Skin of body (tissue), 3 donors: ENCODE measurements at places on chromosomes 1 and 21.

DNA sequence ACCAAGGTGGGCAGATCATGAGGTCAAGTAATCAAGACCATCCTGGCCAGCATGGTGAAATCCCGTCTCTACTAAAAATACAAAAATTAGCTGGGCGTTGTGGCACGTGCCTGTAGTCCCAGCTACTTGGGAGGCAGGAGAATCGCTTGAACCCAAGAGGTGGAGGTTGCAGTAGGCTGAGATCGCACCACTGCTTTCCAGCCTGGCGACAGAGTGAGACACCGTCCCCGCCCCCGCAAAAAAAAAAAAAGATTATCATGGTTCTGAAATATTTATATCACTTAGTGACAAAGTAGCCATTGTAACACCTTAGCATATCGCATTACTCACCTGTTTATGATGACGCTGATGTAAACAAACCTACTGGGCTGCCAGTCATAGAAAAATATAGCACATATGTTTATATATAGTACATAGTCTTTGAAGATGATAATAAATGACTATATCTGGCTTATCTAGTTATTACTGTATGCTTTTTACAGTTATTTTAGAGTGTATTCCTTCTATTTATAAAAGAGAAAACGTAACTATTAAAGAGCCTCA is 160.2 kb downstream of the NCAM2 start:
- no peak for DNase-seq

DNA sequence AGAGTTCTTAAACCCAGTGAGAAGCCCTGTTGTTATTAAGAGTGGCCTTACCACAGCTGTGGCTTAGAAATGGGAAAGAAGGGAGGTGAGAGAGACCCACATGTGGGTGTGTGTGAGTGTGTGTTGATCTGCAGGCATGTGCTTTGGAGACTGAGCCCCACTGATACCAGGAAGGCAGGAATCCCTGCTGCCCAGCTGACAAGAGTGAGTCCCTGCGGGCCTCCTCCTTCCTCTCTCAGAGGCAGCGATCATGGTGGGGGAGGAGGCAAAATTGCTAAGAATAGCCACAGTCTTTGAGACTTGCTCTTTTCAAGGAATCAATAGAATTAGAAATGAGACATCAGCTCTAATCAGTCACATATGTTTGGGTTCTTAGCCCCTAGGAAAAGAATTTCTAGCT is 87.0 kb upstream of the WARS2 start:
- DNase-seq: peak; percentile 68

DNA sequence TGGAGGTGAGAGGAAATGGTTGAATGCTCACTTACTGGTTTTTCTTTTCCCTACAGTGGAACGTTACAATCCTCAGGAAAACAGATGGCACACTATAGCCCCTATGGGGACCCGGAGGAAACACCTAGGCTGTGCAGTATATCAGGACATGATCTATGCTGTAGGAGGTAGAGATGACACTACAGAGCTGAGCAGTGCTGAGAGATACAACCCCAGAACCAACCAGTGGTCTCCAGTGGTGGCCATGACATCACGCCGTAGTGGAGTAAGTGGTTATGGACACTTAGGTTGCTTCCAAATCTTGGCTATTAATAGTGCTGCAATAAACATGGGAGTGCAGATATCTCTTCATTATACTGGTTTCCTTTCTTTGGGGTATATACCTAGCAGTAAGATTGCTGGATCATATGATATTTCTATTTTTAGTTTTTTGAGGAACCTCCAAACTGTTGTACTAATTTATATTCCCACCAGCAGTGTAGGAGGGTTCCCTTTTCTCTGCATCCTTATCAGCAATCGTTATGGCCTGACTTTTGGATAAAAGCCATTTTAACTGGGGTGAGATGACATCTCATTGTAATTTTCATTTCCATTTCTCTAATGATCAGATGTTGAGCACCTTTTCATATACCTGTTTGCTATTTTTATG is 48.8 kb upstream of the DARS2 start:
- DNase-seq: no peak

GRCh38 chr1:175354080-175354479 is 161.5 kb upstream of the KIAA0040 start:
- DNase-seq: no peak

GRCh38 chr1:30419831-30420230 is 303.6 kb downstream of the MATN1 start:
- DNase-seq: no peak
